Stimulated activated effector memory CD8-positive, alpha-beta T cell treated with anti-CD3 and anti-CD28 coated beads, Interleukin-12 subunit alpha, Interleukin-12 subunit beta, amount 100 ng/mL, for 72 hours (primary cell): ENCODE measurements at places on chromosomes 12 and 14.

DNA sequence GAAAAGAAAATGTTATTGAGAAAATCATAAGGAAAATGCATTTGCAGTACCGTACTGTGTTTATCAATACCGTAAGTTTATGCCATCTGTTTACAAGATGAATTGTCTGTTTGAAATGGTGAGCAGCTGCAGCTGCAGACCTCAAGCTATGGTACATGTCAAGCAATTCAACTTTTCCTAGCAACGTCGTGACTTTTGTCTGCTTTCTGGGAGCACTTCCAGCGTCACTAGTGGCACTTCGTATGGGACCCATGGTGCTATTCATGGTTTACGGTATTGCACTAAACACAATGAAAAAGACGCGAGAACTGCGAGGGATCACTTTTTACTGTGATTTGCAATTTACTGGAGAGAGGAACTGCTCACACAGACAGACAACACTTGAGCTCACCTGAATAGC is 160.8 kb downstream of the UNC79 start:
- no peak for DNase-seq

DNA sequence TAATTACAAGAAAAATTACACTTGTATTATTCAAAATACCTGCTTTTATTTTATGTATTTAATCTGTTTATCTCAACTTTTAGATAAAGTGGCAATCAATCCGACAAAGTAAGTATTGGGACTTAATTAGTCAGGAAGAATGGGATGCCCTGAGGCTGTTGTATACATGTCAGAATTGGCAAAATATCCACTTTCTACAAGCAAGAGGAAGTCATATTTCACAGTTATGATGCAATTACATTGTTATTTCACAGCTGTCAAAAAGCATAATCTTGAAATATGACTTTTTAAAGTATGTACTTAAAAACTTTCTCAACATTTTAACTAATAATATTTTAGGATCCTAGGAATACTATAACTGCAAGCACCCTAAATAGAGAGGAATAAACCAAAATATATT is 357.1 kb upstream of the MGAT4C start:
- no peak for DNase-seq

DNA sequence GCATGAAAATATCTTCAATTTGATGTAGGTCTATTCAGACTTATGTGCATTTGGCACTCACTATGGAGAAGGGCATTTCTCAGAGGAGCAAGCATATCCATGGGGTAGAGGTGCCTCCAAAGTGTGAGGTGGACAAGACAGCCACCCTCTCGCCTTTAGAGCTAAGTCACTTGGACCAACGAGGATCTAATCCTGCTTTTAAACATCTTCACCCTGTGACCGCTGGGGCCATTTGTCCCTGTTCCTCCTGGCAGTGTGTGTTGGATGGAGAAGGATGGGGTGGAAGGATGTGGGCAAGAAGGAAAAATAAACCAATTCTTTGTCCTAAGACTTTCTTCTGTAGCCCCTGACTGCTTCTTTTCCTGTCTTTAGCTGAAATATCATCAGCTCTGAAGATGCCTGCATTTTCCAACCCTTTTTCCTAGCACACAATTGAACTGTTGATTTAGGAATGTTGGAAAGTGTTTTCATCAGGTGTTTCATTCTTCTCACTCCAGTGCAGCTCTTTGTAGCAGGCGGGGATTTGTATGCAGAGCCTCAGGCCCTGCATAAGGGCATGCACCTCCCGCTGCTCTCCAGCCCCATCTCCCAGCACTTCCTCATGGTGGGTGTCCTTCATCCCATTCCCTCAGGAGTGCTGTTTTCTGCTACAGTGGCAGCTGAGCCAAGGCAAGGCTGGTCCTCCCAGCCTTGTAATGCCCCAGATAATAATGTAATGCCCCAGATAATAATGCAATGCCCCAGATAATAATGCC is 5.3 kb downstream of the FGF6 start:
- no peak for DNase-seq

DNA sequence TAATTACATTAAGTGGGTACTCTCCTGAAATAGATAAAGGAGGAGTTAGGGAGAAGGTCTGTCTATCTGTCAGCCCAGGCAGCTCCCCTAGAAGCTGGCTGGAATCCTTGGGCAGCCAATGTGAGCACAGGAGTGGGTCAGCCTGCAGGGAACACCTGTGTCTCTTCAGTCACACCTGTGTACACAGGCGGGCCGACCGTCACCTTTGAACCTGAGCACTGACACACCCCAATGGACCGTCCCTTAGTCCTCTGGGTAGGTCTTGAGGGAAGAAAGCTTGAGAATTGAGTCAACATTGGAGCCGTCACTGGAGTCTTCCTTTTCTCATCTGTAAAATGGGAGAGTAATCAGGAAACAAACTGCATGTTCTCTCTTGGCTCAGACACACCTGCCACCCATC is 9.8 kb upstream of the GSC start:
- DNase-seq, result no peak

DNA sequence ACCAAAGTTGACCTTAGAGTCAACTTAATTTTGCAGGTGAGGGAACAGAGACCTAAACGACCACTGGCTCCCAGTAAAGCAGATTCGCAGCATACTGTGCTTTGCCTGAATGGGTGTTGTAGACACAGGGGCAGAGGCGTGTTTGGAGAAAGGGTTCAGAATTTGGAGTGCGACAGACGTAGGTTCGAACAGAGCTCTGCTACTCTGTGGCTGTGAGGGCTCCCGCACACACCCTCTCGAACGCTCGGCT is 243 bp upstream of the TOMM20L start:
- no peak for DNase-seq

DNA sequence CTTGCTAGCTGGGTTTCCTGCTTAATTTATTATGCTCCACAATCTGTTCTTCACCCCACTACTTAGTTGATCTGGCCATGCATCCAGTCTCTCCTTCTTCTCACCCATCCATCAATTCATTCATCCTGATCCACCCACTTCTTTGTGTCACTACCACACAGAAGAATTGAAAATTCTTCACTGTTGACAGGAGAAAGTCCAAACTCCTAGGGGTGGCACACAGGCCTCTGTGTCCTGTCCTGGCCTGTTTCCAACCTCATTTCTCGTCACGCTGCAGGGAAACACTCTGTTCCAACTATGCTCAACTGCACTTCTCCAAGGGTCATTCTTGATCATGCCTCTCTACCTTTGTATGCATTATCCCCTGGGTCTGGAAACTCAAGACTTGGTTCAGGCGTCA is 10.6 kb upstream of the KRT83 start:
- no peak for DNase-seq

DNA sequence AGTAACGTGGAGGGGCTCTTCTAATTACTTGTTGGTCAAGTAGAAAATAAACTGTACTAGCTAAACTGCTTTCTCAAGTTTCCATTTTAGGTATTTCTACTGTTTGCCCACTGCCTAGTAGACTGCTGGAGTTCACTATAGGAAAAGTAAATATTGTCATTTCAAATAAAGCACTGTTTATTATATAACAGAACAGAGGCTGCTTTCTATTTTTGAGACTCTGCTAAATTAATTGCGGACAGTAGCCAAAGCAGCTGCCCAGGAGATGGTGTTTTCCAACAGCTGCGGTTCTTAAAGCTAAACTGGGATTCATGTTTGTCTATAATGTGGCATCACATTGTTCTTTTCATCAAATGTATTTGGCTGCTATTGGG is 15.9 kb upstream of the SIX1 start:
- DNase-seq, result no peak

GRCh38 chr12:111396726-111397445 is 8.8 kb upstream of the SH2B3 start:
- peak; percentile 94 for DNase-seq

GRCh38 chr12:64082866-64083268 is 139.2 kb downstream of the KICS2 start:
- DNase-seq, result no peak

- DNase-seq, result no peak
Observed at GRCh38 chr14:31842899-31843298, 234.2 kb upstream of the ARHGAP5 start.
